MV-4-11 (cell line): ENCODE measurements at places on chromosomes 7 and 10.
A peak's percentile ranks its signal among the peaks of the same experiment; 100 is the strongest.

- DNase-seq = no peak
Measured at GRCh38 chr10:127080317-127080716, 116.1 kb downstream of the INSYN2A start.

GRCh38 chr10:67788028-67788886, 49.7 kb downstream of the DNAJC12 start:
- peak; percentile 66 for DNase-seq

GRCh38 chr10:110326351-110327032, 21.8 kb upstream of the SMNDC1 start:
- DNase-seq = no peak

DNA sequence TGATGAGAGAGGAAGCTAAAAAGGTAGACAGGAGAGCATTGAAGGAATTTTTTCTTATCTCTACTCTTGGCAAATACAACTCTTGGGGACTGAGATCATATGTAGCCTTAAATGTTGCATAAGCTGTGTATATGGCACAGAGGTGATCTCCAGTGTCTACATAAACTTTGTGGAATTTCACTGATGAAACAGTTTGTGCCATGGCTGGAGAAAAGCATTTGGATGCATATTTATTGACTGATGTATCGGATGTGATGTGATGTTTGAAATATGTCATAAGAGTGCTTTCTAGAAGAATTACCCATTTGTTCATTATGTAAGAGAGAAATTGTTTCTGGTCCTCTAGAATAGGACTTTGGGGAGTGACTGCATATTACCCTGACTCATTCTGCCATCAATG, 244.9 kb upstream of the LRRTM3 start:
- DNase-seq = no peak

DNA sequence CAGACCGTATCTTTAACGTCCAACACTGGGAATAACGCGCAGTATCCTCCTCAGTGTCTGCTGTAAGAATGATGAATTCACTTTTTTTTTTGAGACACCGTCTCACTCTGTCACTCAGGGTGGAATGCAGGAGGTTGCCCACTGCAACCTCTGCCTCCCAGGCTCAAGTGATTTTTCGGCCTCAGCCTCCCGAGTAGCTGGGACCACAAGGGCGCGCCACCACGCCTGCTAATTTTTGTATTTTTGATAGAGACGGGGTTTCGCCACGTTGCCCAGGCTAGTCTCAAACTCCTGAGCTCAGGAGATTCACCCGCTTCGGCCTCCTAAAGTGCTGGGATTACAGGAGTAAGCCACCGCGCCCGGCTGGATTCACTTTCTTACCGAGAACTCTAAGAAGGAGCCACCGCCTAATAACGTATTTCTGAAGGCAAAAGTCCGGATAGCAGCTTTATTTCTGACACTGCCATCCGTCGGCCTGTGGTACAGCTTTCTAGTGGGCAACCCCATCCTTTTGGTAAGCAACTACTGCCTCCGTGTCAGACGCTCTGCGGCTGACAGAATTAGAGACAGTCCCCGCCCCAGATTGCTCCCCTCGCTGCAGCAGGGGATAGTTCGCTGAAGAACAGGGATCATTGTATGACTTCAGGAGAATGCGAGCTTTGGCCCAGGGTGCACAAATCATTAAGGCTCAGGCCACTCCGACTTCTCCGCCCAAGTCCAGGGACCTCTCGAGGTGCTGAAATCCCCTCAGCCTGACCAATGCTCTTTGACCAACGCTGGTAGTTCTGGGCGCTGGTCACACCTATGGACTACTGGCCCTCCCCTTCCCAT, 662 bp downstream of the POLR3A start:
- DNase-seq = no peak

GRCh38 chr7:144728551-144728950, 107.3 kb downstream of the TPK1 start:
- no peak for DNase-seq

DNA sequence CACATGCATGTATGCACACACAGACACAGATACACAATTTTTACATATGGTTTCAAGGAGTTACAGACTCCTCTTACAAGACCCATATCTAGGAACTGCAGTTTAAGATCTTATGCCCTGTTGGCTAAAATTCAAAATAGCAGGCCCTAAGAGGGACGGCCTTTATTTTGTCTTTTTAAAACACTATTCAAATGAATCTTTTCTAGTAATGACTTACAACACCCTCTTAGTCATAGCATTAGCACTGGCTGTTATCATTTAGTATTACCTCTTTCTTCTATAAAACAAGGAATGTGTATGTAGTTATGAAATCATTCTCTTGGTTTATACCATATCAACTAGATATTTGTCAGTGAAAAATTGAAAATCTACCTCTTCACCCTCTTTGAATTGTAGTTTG, 15.3 kb downstream of the PAPSS2 start:
- DNase-seq = no peak

GRCh38 chr10:131996466-131997365, 15.0 kb upstream of the BNIP3 start:
- no peak for DNase-seq

GRCh38 chr7:111405621-111406020, 156.7 kb downstream of the IMMP2L start:
- no peak for DNase-seq

DNA sequence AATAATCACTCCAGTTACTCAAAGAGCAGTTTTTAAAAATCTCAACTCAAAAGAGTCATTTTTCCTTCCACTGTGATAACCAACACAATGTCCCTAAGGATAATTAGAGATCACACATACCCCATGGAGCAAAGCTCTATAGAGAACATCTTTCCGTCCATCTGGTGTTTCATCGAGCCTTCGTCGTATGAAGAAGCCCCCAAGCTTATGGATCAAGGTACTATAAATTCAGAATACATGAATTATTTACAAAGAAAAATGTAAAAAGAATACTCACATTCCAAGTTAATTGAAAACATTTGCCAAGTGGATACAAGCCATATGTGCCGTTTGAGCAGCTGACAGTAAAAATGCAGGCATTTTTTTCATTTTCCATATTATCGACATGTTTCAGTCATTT, 14.8 kb downstream of the GPAM start:
- no peak for DNase-seq

DNA sequence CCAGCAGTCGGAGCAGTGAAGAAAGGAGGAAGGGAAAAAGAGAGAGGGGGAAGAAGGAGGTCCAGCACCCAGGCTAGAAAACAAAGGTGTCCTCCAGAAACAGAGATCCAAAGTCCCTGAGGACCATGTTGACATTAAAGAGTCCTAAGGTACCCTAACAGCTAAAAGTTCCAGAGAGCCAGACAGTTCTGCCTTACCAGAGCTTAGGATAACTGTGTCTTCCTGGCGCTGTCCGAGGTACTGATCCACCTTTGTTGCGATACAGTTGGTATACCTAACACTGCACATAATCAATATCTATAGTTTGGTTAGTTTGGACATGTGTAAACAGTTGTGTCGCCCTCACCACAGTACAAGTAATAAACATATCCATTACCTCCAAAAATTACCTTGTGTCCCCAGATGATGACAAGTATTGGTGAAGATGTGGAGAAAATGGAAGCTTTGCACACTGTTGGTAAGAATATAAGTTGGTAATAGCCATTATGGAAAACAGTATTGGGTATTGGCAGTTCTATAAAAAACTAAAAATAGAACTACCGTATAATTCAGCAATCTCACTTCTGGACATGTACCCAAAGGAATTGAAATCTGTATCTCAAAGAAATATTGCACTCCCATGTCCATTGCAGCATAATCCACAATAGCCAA, 59.8 kb downstream of the GRID1 start:
- peak; percentile 19 for DNase-seq

GRCh38 chr7:101942603-101943210, 125.3 kb downstream of the CUX1 start:
- no peak for DNase-seq

GRCh38 chr10:59085054-59085453, 91.4 kb upstream of the PHYHIPL start:
- no peak for DNase-seq

- DNase-seq = no peak
Measured at GRCh38 chr7:47336472-47337425, 245.2 kb downstream of the TNS3 start.

- peak; percentile 36 for DNase-seq
Measured at GRCh38 chr10:110311357-110311949, 6.7 kb upstream of the SMNDC1 start.

DNA sequence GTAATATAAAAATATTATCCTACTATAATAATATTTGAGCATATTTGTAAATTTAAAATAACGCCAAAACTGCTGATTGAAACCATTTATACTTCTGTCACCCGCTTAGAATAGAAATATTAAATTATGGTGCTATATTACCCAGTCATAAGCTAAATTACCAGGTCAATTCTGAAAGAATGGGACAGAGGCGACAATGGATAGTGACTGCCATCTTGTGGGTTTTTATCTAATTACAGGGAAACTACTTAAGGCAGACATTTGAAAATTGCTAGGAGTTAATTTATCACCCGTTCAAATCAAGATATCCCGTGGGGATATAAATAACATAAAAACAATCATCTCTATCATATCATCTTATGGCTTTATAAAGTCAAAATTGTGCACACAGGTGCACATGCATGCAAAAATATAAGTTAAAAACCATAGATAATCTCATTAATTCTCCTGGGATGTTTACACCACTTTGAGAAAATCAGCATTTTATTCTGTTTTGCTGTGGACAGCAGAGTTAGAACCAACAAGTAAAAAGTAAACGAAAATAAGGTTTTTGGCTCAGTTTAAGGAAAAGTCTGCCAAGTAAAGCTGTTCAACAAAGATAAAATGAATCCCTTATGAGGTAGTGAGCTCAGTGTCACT, 41.3 kb upstream of the HPSE2 start:
- peak; percentile 19 for DNase-seq

GRCh38 chr10:126283307-126283706, 105.0 kb downstream of the ADAM12 start:
- DNase-seq = no peak

- no peak for DNase-seq
Measured at GRCh38 chr10:44377651-44378310, 7.1 kb downstream of the CXCL12 start.

DNA sequence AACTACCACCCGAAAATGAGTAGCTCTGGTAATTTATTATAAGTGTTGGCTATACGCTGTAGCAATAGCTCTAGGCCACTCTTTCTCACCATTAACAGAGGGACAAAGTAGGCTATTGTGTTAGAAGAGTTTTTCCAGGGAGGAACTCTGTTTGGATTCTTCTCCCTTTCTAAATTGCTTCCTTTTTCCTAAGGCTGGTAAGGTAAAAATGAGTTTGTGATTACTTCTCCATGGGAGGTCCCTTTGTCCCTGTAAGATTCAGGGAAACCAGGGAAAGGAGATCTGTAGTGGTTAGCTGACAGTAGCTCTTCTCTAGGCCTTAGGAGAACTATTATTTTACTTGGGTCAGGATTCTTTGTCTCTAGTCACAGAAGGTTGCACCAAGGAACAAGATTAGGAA, 23.2 kb upstream of the SEMA3E start:
- no peak for DNase-seq

DNA sequence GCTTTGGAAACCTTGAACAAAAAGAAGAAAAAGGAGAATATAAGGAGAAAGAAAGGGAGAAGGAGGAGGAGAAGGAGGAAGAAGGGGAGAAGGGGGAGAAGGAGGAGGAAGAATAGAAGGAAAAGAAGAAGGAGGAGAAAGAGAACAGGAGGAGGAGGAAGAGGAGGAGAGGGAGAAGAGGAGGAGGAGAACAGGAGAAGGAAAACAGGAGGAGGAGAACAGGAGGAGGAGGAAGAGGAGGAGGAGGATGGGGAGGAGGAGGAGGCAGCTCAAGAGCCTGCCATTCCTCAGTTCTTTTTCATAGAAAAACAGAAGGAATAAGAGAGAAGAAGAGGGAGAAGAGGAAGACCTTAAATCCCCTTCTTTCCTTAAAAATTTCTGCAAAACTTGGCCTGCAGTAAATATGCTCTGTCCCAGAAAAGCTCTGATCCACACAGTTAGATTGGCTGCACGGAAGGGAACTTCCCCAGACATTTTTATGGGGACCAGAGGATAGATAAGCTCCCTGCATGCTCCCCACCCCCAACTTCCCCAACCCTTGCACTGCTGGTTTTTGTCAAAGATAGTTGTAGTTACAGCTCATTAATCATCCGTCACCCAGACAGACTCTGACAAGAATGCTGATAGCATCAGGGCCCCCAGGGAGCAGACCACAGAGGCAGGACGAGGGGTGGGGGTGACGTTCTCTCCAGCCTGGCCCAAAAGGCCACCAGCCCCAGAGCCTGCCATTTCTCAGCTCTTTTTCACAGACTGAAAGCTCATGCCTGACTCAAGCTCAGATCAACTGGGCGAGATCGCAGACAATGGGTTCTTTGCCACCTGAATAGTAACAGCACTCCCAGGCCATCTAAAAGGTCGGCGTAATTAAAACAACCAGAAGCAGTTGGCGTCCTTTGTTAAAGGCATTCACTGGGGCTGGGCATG, 34.5 kb upstream of the LYZL1 start:
- DNase-seq = peak; percentile 60

GRCh38 chr7:103613655-103614642, 167.9 kb upstream of the SLC26A5 start:
- no peak for DNase-seq

DNA sequence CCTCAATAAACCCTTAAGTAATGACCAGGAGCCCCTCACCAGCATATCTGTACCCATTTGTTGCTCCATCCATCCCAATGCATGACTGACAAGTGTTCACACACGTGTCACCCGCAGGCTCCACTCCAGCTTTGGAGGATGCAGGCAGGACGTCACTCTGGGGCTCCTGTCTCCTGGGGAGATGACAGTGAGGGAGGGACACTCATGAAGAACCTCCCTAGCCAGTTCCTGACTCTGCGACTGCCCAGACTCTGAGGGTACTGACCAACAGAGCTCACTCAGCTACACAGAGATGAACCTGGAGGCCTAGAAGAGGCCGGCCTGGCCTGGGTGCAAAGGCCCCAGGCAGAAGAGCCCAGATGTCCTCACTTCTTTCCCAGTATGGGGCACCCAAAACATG, 135.1 kb upstream of the RET start:
- no peak for DNase-seq

- peak; percentile 40 for DNase-seq
Measured at GRCh38 chr10:77405771-77406241, 231.8 kb downstream of the KCNMA1 start.

- DNase-seq = no peak
Measured at GRCh38 chr7:123746931-123747488, 1.8 kb downstream of the WASL start.

- no peak for DNase-seq
Measured at GRCh38 chr7:27184337-27185012, 557 bp downstream of the HOXA11 start.

DNA sequence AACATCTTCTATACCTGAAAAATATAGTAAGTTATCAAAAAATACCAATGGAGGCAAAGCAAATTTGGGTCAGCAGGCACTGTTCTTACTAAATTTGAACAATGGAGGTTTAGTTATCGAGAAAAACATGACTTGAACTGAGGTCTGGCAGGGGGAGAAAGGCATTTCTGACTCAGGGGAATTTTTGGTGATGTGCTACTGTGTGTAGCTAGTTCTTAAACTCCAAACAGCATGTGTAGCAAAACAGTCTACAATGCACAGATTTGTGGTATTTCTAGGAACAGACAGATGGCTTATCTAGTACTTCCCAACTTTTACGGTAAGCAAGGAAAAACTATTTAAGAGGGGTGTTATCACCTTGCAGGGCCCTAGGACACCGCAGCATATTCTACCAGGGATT, 311.6 kb upstream of the LRRN3 start:
- no peak for DNase-seq

GRCh38 chr10:93468461-93469213, 13.5 kb downstream of the MYOF start:
- no peak for DNase-seq
